NCI-H1417 (cell line): ENCODE measurements at places on chromosomes 5 and 9.

GRCh38 chr9:126991183-126991582 is 76.6 kb downstream of the RALGPS1 start:
- DNase-seq = no peak

GRCh38 chr5:114411380-114411931 is 49.6 kb downstream of the KCNN2 start:
- DNase-seq = no peak

DNA sequence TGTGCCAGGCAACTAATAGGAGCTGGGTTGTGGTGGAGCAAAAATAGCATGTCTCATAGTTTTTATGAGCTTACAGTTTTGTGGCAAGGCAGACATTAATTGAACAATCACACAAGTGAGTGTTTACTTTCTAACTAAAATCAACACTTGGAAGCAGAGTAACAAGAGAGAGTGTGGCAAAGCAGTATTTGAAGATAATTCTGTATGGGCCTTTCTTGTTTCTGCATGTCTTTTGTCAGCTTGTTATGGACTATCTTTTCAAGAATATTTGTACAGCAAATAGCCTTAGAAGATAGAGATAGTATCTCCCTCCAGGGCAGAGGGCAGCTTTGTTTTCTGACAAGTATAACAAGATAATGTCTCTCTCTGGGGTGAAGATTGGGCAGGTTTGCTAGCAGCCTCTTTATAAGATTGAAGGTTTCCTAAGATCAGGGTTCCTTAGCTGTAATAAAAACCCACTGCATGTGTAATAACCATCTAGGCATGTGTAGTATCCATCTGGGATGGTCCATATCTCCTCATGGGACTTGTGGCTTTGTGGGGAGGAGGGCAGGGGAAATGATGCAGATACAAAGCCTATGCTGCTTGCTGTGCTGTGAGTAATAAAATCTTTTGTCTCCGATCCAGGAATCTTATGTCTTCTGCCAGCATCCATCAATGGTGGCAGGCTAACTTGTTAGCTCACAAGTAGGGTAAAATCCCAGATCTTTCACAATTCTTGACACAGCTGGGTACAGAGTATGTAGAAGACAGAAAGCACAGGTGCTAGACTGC is 479.9 kb downstream of the KDM4C start:
- no peak for DNase-seq

- no peak for DNase-seq
Observed at GRCh38 chr5:178080618-178081410, 32.5 kb upstream of the N4BP3 start.

- no peak for DNase-seq
Observed at GRCh38 chr5:129173771-129174170, 79.2 kb downstream of the ISOC1 start.

GRCh38 chr9:72590824-72591223 is 69.4 kb downstream of the TMC1 start:
- no peak for DNase-seq

- no peak for DNase-seq
Observed at GRCh38 chr9:27365707-27366376, 68.9 kb upstream of the EQTN start.

- no peak for DNase-seq
Observed at GRCh38 chr5:915946-916345, 23.3 kb downstream of the TRIP13 start.

DNA sequence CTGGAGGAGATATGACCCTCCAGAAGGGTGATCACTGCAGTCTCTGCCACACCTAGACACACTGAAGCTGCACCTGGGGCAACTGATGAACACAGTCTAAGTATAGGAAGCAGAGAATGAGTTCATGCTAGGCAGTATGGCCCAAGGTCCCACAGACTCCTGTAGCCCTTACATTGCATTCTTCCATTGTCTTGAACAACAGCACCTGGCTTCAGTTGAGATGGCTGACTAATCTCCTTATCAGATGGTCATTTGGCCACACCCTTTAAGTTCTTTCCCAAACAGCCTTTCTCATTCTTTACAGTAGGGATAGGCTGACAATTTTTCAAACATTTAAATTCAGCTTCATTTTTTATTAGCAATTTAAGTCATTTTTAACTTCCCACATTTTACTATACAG is 23.1 kb downstream of the CENPK start:
- no peak for DNase-seq

GRCh38 chr9:126853667-126854066 is 6.8 kb upstream of the ZBTB34 start:
- DNase-seq = no peak

- DNase-seq = no peak
Observed at GRCh38 chr5:50967009-50967562, 300.6 kb downstream of the PARP8 start.

- peak; percentile 33 for DNase-seq
Observed at GRCh38 chr5:68544648-68545552, 329.3 kb downstream of the PIK3R1 start.

- DNase-seq = no peak
Observed at GRCh38 chr9:121956808-121957207, 136.3 kb downstream of the TTLL11 start.

- DNase-seq = no peak
Observed at GRCh38 chr5:73460133-73460532, 11.6 kb upstream of the FOXD1 start.

DNA sequence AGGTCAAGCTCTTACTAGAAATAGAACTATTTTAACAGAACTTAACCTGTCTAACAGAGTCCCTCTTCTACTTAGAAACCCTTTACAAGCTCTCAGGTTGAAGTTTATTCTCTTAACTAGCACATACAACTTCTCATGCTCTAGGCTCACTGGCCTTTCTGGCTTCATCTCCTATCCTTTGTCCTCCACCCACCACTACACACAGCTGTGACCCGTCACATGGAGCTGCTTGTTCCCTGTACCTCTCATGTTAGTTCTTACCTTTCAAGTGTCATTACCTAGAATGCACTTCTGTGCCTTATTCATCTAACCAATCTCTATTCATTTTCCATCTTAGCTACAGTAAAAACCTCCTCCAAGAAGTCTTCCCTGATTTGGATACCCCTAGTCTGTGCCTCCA is 89.4 kb upstream of the APC start:
- no peak for DNase-seq

DNA sequence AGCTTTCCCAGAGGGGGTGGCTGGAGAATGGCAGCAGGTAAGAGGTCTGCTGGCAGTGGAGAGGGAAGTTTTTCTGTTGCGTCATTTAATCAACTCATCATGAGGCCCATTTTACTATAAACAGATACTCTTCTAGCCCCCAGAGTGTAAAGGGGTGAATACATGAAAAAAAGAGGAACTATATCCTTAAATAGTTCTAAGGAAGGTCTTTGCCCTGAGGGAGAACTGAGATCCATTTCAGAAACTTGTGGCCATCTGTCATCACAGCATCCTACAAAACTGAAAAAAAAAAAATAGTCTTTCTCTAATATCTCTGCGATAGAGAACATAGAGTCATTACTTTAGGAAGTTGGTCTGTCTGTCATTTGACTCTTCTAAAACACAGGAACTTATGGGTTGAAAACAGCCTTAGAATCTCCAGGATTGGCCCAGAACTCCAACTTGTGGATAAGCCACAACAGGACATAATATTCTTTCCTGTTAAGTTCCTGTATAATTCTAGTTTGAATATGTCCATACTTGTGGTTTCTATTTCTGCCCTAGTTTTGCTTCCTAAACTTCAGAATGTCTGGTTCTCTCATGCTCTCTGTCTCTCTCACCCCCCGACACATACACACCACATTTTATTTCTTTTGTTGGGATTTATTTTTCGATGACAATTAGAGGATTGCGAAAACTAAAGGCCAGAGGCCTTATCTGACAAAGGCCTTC is 238.5 kb upstream of the PIK3R1 start:
- DNase-seq = no peak

DNA sequence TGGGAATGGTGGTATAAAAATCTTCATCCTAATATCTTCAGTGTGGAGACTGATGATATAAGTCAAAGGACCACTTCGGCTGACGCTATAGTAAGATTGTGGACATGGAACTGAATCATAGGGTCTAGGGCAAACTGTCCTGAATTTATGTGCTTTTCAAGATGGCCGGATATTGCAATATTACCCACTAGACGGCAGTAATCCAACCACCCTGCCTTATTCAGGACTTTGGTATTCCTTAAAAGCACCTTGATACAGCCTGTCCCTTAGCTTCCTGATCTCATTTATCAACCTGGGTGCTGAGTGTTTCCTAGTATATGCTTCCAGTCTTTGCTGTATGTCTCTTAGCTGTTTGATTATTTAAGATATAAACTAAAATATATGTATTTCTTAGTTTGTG is 71.2 kb upstream of the COX7C start:
- DNase-seq = no peak

GRCh38 chr5:138853132-138853531 is 22.0 kb downstream of the LRRTM2 start:
- no peak for DNase-seq

GRCh38 chr9:91720313-91720712 is 229.7 kb downstream of the ROR2 start:
- DNase-seq = no peak

GRCh38 chr5:1840741-1841521 is 39.7 kb downstream of the NDUFS6 start:
- DNase-seq = no peak

DNA sequence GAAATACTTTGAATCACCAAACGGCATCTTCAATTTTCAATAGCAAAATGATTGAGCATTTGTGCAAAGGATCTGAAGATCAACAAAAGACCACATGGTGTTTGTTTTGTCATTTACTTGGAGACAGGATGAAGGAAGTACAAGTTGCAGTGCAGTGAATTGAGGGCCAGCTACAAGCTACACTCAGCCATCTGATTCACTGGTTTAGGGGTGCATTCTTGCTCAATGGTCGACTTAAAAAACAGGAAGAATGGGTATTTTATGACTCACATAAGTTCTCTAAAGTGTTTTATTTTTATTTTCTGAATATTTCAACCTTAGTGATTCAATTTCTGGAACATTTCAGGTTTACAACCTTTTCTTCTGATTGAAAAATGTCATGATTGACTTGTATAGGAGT is 412.1 kb upstream of the ADAMTSL1 start:
- DNase-seq = no peak

- DNase-seq = no peak
Observed at GRCh38 chr9:110526426-110526825, 53.1 kb downstream of the SVEP1 start.

- no peak for DNase-seq
Observed at GRCh38 chr9:128643519-128644300, 12.9 kb downstream of the DYNC2I2 start.

- no peak for DNase-seq
Observed at GRCh38 chr5:66653325-66653724, 57.1 kb downstream of the MAST4 start.

DNA sequence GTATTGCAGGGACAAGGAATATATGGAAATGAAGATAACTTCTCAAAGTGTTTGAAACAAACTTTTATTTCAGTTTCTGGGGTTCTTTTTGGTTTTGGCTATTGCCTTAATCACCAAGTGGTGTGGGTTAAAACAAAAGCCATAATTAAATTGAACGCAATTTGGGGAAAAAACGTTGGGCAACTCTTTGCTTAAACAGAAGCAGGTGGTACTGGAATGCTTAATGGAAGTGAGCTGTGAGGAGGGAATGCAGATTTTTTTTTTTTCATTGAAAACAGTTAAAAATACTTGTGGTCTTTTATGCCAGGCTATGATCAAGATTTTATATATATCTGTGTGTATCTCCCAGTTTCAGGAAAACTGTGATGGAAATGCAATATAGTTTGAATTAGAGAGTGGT is 195.7 kb upstream of the TUT7 start:
- DNase-seq = no peak

DNA sequence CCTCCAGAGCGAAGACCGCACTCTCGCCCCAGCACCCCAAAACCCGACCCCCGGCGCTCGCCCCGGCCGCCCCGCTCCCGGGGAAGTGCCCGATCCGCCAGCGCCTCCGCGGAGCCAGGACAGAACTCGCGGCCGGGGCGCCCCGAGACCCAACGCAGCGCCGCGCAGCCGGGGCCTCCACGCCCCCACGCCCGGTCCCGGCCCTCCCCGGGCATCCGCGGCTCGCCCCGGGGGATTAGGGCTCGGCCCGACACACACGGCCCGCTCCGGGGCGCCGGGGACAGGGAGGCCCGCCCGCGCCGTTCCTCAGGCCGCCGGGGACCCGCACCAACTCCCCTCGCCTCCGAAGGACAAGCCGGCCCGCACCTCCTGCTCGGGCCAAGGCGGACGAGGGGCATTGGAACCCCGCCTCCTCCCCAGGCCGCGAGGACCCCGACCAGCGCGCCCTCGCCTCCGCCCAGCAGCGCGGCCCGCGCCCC is 544 bp downstream of the FNBP1 start:
- DNase-seq = no peak

GRCh38 chr5:65753189-65753588 is 31.2 kb downstream of the NLN start:
- no peak for DNase-seq

DNA sequence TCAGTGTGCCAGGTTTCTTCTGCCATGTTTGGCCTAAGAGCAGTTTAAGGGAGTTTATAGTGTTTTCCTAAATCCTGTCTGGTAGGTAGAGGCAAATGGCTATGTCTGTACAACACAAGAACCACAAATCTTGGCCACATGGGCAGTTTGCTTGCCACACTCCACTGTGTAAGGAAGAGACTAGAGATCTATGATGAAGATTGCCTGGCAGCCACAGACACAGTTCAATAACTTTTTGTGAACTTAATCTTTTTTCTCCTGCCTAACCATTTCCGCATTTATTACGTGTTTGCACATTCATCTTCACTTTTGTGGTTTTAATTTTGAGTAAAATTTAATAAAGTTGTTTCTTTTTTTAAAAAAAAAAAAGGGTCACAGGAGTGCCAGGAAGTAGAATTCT is 5.8 kb downstream of the MFAP3 start:
- no peak for DNase-seq

DNA sequence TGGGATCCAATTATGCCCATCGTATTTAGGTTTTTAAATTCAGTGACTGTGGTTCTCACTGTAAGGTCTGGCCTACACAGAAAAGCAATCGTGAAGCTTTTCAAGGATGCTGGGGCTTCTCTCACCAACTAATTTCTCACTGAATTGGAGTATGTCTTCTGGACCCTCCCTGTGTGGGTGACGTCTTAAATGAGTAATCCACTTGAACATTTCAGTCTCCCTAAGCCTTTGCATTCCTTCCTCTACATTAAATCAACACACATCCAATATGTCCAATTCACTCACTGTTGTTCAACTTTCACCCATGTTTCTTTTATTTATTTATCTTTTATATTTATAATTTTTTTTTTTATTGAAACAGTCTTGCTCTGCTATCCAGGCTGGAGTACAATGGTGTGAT is 12.5 kb upstream of the BTF3 start:
- DNase-seq = no peak

GRCh38 chr5:179953987-179954386 is 46.3 kb upstream of the TBC1D9B start:
- no peak for DNase-seq

DNA sequence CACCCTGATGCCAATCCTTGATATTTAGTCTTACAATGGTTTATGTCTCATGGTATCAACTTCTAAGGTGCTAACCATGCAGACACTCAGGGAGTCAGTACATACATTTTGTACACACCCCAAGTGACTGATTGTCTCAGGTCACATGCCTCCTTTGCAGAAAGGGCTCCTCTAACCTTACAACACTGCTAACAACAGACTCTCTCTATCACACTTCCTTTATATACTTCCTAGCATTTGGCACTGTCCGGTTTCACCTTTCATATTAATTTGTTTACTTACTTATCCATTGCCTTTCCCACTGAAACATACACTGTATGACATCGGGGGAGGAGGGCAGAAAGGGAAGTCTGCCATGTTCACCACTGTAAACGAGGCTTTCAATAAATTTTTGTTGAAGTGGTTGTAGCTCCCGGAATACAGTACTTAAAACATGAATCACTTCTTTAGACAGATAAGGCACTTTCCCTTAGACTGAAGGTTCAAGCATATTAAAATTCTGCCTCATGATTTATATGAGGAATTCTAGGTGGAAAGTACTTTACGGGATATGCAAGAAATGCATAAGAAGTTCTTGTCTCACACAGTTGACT is 20.6 kb downstream of the EMB start:
- peak; percentile 8 for DNase-seq
